ENCODE measurements at places on chromosomes 5 and 9.

DNA sequence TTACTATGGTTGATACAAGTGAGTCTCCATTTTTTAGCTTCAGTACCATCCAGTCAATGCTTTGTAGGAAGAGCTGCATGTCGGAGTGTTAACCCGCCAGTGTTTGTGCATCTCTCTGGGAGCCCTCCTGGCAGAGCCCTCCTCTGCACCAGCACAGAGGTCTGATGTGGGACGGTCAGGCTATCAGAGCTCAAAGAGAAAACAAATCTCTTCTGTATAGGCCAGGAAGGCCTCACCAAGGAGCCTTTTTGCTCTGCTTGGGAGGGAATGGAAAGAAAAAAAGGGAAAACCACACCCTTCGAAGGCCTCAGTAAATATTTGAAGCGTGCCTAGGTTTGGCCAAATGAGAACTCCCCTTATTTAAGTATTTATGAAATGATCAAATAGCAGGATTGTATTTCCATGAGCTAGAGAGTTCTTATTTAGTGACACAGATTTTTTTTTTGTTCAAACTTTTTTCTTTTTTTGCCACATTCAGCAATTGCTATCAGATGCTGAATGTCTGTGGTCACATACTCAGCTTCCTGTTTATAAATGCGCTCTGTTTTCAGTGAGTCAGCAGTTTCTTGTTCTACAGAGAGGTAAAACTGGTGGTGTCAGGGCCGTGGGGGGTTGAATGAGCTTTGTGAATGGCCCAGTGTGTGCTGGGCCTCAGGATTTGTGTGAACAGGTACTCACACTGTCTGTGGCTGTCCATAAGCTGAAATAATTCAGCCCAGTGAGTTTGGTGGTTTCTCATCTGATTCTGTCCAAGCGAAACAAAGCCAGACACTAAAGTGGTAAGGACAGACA lies 226.6 kb downstream of the SNX18 start:
- DNase-seq, result peak; percentile 17

DNA sequence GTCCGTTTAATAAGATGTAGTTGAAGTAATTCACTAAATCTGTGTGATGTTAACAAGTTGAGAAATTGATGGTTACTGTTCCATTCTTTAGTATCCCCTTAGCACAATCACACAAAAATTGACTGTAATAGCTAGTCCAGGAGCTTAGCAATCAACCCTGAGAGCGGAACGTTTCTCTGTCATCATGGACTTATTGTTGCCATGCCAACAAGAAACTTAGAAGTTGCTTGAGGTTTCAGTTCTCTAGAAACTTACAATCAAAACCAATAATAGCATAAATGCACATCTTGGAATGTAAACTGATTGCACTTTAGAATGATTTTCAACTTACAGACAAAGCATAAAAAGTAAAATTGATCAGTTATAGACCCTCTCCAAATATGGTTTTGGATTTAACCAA lies 125.4 kb upstream of the ANKH start:
- no peak for DNase-seq

DNA sequence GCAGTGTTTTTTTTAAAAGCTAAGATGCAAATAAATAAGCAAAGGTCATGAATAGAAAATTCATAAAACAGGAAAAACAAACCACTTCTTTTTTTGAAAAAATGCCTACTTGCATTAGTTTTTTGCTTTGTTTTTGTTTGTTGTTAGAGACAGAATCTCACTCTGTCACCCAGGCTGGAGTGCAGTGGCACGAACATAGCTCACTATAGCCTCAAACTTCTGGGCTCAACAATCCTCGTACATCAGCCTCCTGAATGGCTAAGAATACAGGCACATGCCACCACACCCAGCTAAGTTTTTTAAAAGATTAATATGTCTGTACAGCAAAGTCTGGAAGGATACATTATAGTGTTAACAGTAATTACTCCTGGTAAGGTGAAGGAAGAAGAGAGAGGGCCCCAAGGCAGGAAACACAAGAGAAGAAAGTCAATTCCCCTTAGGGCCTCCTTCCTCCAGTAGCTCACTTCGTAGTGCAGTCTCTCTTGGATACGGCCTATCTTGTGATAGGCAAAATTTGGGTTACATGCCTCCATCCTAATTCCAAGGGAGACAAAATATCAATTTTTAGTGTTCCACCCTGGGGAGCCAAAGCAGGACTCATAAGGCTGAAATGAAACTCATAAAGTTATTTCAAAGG lies 15.3 kb downstream of the FAM169A start:
- DNase-seq, result no peak

DNA sequence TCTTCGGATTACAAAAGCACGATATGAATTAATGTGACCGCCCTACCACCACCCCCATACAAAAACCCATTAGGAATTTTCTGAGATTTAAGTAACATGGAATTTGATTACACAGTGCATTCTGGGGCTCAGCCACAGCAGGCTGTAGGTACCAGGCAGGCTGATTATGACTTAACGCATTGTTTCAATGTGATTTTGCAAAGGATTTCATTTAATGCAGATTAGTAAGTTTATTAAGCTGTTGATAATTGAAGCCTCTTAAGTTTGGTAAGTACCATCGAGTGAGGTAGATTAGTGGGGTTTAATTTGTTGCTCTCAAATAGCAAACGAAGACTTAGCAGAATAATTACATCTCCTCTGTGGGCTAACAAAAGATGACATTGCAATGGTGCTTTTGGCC lies 240.1 kb downstream of the TRPM3 start:
- DNase-seq, result no peak

GRCh38 chr9:4690144-4690543 lies 10.8 kb downstream of the CDC37L1 start:
- no peak for DNase-seq

DNA sequence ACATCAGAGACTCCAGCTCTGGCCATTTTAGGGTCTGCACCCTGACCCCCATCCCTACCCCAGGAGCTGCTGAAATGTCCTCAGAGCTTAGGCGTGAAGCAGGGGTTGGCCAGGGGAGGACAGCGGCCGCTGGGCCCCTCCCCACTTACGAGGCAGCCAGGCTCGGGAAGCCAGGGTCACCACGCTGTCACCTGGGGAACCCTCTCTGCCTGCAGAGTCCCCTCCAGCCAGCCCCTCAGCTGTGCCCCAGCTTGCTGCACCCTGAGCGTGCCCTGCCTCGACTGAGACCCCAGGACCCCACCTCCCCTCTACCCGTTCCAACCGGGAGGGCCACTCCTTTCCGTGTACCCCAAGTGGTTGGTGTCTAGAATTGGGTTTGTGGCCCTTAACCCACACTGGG lies 2.7 kb downstream of the LCN10 start:
- no peak for DNase-seq

GRCh38 chr9:37105234-37105633 lies 15.1 kb upstream of the ZCCHC7 start:
- DNase-seq, result no peak

- no peak for DNase-seq
Measured at GRCh38 chr5:56829137-56829908, 14.0 kb downstream of the MAP3K1 start.

GRCh38 chr5:143966280-143966679 lies 154.3 kb downstream of the HMHB1 start:
- no peak for DNase-seq

DNA sequence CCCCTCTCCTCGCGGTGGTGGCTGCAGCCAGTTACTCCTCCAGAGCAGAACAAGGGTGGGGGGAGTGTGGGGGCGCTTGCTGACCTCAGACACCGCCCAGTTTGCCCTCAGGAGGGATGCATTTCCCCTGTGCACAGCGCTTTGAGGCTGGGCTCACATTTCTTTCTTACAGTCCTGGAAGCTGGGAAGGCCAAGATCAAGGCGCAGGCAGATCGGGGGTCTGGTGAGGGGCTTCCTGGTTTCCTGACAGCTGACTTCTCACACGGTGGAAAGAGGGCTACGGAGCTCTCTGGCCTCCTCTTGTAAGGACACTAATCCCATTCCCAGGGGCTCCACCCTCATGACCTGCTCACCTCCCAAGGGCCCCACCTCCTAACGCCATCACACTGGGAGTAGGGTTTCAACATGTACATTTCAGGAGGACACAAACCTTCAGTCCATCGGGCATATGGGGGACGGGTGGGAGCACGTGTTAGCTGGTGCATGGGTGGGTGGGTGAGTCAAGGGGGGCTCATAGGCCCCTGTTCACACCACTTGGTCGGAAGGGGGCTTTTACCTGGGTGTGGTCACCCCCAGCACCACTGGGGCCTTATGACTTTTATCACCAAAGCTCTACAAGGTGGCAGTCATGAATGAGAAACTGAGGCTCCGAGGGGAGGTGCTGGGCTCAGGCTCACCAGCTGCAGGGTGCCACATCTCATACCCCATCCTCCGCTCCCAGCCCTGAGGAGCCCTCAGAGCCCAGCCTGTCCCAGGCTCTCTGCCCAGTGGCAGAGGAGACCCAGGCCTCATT lies 7.7 kb upstream of the SCGB3A1 start:
- DNase-seq, result no peak

DNA sequence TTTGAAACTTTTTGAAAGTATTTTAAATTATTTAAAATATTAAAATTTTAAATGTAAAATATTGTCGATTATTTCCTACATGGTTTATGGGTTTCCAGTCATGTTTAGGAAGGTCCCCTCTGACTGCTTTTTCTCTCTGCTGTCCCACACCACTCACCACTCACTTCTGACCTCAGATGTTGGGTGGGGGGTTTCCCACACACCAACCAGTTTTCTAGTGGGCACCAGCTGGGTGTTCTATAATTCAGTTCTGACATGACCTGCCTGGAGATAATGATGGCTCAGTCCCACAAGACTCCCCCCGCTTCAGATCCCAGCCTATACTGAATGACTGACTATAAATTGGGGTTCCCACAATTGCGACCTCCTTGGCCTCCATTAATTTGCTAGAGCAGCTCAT lies 310.4 kb downstream of the GADD45G start:
- no peak for DNase-seq

DNA sequence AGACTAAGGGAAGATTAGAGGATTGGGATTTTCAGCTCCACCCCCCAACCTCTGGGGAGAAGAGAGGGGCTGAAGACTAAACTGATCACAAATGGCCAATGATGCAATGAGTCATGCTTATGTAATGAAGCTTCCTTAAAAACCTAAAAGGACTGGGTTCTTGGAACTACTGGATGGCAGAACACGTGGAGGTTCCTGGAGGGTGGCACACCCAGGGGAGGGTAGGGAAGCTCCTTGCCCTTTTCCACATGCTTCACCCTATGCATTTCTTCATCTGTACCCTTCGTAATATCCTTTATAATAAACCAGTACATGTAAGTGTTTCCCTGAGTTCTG lies 48.6 kb downstream of the ARHGEF28 start:
- DNase-seq, result no peak

DNA sequence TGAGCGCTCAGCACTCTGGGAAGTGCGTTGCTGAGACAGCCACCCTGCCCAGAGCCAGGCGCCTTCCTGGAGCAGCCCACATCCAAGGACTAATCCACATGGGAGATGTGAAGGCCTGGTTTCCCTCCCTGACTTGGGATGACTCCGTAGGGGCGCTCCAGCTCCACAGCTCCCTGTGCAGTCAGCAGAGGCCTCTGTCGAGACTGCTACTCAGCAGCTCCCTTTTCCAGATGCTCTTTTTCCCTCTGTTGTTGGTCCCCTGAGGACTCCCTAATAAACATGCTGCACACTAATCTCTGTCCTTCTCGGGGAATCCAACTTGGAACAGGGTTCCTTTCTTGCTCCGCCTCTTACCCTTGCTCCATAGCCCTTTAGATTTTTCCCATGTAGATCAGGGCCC lies 237.3 kb downstream of the ZSWIM6 start:
- DNase-seq, result no peak

GRCh38 chr9:124590889-124591641 lies 83.9 kb upstream of the NR5A1 start:
- DNase-seq, result no peak

DNA sequence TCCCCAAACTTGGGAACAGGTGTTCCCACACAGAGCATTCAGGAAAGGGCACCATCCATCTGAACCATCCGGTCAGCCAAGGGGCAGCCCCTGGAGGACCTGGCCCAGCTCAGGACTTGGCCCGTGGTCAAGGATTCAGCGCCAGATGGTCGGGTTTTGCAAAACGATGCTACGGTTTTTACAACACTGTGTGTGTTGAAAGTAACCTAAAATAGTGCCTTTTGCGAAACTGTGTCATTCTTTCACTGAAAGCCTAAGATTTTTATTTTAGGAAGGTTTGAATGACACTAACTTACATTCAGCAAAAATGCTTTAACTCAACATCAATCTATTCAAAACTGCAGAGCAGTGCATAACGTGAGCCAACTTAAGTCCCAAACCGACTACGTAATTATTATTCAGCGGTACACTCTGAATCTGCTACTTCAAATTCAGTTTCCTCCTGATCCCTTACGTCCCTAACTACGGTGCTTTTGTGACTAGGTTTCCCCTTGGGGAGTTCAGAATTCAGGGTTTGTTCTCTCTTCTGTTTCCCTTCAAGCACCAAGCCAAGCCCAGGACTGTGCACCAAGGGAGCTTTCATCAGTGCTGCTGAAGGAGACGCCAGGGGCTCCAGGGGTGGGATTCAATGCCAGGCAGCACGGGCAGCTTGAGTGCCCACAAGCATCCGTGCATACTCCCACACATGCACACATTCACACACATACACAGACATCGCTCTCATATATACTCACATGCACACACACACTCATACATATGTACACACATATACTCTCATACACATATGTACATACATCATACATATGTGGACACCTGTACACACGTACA lies 25.8 kb downstream of the LPCAT1 start:
- DNase-seq, result no peak

GRCh38 chr5:58469896-58470295 lies 10.0 kb upstream of the PLK2 start:
- no peak for DNase-seq

GRCh38 chr5:60161340-60161934 lies 267.9 kb upstream of the PDE4D start:
- DNase-seq, result peak; percentile 37

DNA sequence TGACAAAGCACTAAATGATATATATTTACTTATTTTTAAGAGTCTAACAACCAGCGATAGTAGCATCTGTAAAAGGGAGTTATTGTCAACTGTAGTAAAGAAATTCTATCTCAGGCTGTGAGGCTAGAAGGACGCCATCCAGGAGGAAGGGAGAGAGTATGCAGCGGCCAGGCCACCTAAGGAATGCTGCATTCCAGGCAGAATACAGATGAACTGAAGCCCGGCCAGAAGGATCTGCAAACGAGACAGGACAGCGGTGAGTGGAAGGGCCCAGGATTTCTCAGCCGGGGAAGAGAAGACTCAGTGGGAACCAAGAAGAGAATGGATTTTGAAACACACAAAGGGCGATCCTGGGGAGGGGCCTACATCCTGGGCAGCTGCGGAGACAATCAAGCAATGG lies 7.4 kb downstream of the RETREG1 start:
- no peak for DNase-seq

- DNase-seq, result peak; percentile 68
Measured at GRCh38 chr5:145681686-145682085, 153.5 kb downstream of the PRELID2 start.

DNA sequence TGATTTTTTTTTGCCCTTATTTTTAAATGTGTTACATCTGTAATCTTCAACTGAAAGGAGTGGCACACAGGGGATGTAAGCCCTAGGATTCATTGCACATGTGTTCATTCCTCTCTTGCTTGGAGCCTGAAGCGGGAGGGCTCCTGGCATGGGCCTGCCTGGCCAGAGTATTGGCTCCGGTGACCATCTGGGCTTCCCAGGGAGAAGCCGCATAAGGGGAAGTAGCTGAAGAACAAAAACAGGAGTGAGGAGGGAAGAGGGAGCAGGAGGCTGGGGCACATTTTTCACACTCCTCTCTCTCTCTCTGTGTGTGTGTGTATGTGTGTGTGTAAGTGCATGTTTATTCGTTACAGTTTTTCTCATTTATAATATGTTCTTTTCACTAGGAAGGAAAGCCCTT lies 269.9 kb downstream of the PRR16 start:
- peak; percentile 50 for DNase-seq

GRCh38 chr5:76526950-76527583 lies 96.1 kb downstream of the F2RL2 start:
- no peak for DNase-seq

GRCh38 chr5:150787656-150788055 lies 9.1 kb downstream of the SMIM3 start:
- DNase-seq, result no peak

Measured in iPS-NIHi11 (cell line).